PC-3 (cell line): ENCODE measurements at places on chromosomes 3 and 15.

- no peak for DNase-seq
Measured at GRCh38 chr15:80464951-80465625, 60.9 kb downstream of the ARNT2 start.

DNA sequence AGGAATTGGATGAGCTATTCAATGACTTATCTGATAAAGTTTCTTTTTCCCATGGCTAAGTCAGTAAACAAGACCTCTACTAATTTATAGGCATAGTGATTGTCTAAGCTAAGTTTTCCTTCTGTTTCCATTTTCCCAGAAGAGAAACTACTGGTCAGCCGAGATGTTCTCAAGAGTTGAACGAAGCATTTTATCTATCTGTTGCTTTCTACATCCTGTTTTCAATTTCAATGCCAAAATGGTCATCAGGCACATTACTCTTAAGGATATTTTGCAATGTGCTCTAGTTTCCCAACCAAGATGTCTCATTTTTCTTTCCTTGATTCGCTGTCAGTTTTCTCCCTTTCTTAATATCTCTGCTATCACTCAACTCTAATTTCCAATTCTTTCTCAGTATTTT is 228.7 kb downstream of the MBNL1 start:
- no peak for DNase-seq

GRCh38 chr15:74259821-74260607 is 23.9 kb downstream of the CCDC33 start:
- no peak for DNase-seq

DNA sequence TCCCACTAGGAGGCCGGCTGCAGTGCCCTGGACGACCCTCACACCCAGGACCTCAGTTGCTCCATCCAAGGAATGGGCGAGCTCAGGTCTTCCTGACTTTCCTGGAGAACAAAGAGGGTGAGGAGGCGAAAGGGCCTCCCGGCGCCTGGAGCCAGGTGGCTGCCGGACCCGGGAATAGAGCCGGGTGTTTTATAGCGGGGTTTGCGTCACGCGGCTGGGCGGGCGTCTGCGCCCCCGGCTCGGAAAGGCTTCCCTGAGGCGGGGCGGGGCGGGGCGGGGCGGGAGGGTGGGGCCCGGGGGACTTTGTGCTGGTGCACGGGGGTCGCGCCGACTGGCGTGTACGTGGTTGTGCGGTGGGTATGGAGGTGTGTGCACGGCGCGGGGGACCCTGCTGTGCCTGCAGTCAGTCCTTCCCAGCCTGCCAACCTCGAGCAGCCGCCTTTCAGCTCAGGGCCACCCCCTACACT is 4.6 kb upstream of the PRKCD start:
- DNase-seq: peak; percentile 65

GRCh38 chr3:15630646-15631350 is 29.3 kb downstream of the BTD start:
- DNase-seq: peak; percentile 86

DNA sequence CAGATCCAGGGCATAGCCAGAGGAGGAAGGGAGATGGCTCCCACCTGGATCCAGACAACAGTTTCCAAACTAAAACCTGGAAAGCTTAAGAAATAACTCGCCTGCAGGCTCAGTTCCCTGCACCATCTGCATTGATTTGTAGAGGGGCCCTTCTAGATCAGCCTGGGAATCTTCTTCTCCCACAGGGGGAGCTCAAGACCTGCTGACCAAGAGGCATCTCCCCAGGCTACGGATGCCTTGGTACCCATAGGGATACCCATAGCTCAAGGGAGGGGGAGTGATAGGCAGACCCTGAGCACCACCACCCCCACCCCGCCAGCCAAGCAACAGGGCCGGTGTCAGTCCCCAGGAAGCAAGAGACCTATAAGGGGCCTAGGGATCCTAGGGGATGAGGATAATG is 28.0 kb upstream of the DCLK3 start:
- peak; percentile 67 for DNase-seq

DNA sequence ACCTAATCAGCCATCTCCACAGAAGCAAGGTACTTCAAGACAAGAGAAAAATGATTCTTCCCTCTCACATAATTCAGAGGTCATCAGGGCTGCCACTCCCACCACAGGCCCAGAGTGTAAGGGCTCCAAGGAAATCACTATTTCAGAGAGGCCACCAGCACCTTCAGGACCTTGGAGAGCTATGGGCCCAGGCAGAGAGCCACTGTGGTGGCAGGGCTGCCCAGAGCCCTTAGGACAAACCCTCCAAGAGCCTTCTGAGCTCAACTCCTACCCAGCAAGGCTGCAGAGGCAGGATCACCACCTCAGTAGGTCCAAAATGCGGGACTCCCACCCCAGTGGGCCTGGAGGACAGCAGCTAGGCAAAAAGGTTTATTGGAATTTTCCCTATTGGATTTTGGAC is 17.9 kb upstream of the FAN1 start:
- peak; percentile 48 for DNase-seq

- peak; percentile 90 for DNase-seq
Measured at GRCh38 chr3:194003114-194004057, 132.6 kb upstream of the HES1 start.

- no peak for DNase-seq
Measured at GRCh38 chr3:12653747-12654146, 10.2 kb downstream of the RAF1 start.

DNA sequence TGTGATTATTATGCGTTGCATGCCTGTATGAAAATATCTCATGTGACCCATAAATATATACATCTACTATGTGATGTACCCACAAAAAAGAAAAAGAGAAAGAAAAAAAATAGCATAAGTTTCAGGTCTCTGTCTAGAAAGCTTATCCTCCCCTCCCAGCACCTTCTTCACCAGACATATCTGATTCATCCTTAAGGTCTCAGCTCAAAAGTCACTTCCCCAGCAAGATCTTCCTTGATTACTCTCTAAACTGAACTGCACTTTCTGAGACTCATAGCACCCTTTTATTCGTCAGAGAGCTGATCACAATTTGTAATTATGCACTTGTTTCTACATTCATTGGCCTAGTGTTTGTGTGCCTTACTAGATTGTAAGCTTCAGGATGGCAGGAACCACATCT is 11.1 kb upstream of the PTPN9 start:
- no peak for DNase-seq

- peak; percentile 70 for DNase-seq
Measured at GRCh38 chr3:46693038-46693891, at the start of gene ALS2CL. Gene ALS2CL, minus strand, starts transcription at chr3:46693679. Its CDS starts 4,239 bp downstream, at chr3:46689440.

GRCh38 chr3:66153481-66154443 is 67.0 kb upstream of the SLC25A26 start:
- no peak for DNase-seq

DNA sequence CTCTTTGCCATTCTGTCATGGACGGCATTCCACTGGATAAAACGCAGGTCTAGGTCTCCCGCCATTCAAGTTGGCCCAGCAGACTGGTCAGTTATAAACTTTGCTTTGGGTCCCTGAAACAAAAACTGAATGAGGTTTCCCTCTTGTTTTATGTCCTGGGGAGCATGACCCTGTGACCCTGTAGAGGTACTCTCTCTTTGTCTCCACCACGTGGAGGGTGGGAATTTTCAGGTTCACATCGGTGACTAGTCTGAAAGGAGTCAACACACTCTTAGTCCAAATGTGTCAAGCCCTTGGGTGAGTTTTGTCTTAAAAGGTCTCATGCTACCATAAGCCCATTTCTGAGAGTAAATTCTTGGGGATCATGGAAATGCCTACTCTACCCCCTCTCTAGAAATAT is 139.9 kb downstream of the PLCH1 start:
- no peak for DNase-seq

GRCh38 chr3:39501968-39502837 is 34.7 kb downstream of the MOBP start:
- no peak for DNase-seq

DNA sequence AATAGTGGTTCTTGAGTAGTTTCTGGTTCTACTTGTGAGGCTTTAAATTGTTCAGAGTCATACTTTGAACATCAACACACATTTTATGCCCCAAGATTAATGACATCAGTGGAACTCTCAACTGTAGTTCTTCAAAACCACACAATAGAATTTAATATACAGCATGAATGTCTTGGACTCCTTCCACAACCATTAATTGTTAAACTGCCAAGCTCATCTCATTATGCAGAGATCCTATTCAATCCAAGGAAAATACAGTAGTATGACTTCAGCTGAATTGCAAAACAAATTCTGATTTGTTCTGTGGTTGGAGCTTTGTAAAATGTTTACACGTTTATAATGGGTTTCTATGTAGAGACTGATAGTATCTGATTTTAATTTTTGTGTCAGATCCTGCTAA is 199.2 kb upstream of the SLC2A2 start:
- no peak for DNase-seq

- no peak for DNase-seq
Measured at GRCh38 chr3:69130689-69131088, 8.3 kb upstream of the LMOD3 start.

- peak; percentile 79 for DNase-seq
Measured at GRCh38 chr3:100463002-100463401, 29.4 kb upstream of the TMEM45A start.

- peak; percentile 73 for DNase-seq
Measured at GRCh38 chr15:45641999-45642932, 7.4 kb downstream of the SQOR start.

DNA sequence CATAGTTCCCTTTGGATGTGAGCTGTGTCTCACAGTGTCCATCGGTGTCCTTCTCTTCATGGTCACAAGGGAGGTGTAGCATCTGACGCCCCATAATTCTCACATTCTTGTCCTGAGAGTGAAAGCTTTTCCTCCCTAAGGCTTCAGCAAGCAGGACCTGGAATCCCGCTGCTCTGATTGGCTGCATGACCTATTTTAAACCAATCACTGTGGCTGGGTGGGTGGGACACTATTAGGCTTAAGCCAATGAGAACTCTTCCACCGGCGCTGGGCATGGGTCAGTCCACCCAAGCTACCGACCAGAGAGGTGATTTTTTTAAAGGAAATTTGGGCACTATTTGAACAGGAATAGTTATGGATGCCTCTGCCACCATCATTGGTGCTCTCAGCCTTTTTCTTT is 385.9 kb downstream of the MFSD1 start:
- DNase-seq: no peak

DNA sequence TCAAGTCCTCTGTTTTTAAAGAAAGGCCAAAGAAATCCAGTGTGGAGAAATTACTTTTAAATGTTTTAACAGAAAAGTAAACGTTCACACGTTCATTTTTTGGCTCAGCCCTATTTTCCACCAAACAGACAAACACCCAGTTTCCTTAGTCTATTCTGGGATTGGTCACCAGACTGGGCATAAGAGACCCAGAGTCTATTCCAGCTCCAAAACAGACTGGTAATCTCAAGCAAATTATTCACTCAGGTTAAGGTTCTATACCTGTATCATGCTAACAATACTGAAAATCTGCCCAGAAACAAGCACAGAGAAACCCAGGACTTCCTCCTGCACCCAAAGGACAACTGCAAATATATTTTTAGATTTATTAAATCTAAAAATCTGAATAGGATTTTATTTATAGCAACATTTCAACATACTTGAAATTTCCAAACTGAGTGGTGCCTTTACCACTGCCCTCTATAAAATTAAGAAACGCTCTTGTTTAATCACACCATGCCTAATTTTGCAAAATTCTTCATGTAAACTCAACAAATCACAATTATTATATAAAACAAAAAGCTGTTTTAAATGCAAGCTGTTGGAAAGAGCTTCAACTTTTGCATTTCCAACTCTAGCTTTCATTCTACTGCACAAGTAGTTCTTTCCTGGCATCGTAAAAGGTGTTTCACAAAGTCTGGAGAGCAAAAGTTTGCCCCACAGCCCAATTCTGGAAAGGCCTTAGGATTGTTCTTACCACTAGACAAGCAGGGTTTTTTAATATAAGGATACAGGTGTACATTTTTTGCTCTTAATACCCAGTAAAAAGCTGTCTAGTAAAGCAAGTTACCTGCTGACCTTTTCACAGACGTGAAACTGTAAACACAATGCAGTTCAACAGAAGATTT is 18.7 kb downstream of the ZNF148 start:
- DNase-seq: no peak

- DNase-seq: no peak
Measured at GRCh38 chr15:72992841-72993252, 59.4 kb upstream of the NEO1 start.

DNA sequence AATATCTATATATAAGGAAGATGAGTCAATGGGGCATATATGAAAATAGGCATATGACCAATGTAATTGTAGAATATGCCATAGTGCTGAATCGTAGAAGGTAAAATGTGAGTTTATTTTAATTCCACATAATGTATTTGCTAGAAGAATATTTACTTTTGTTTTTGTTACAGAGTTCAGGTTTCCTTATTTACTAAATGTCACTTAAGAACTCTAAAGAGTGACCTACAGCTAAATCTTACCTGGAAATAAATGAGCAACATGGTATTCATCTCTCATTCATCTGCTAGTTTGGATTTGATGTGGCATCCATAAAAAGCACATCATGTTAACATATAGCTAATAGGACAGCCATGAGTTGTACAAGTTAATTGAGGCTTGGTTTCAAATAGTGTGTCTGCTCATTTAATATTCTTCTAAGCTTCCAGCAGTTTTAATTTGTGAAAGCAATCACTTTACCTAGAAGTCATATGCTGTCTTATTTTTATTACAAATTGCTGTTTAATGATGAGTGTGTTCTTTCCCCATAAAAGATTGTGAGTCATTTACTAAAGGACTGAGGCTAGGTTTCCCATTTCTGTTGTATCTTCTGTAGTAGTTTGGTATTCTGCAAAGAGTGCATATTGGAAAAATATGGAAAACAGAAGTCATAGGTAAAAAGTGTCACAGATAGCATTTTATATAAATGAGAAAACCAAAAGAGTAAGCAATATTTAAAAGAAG is 222.1 kb upstream of the POU1F1 start:
- DNase-seq: peak; percentile 71

DNA sequence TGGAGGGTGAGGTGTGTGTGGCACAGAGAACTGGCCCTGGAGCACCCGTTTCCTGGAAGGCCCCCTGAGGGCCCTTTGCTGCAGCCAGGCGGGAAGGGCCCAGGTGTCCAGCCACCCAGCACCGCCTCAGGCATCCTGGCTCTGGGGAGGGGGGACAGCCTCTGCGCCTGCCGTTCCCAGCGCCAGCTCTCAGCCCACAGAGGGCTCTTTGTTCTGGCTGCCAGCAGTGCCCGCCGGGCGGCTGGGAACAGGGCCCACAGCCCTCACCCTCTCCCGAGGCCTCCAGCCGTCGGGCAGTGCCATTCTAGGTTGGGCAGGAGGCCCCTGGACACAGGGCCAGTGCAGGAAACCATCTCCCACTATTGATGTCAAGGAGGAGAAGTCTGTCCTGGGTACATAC is 8.3 kb downstream of the SLC38A3 start:
- no peak for DNase-seq
